ENCODE measurements at places on chromosomes 1 and 21. TPM values are rescaled to one million over a fixed set of nuclear protein-coding genes. Genes with fewer than 3 reads are reported as not detected.

GRCh38 chr1:154483941-154484803, 17.8 kb upstream of the TDRD10 start:
- no peaks in the 10 kb centered on the region for H3K27me3 ChIP-seq
- no peak overlapping the region for H3K4me3 ChIP-seq
- no peak overlapping the region for H3K27ac ChIP-seq

DNA sequence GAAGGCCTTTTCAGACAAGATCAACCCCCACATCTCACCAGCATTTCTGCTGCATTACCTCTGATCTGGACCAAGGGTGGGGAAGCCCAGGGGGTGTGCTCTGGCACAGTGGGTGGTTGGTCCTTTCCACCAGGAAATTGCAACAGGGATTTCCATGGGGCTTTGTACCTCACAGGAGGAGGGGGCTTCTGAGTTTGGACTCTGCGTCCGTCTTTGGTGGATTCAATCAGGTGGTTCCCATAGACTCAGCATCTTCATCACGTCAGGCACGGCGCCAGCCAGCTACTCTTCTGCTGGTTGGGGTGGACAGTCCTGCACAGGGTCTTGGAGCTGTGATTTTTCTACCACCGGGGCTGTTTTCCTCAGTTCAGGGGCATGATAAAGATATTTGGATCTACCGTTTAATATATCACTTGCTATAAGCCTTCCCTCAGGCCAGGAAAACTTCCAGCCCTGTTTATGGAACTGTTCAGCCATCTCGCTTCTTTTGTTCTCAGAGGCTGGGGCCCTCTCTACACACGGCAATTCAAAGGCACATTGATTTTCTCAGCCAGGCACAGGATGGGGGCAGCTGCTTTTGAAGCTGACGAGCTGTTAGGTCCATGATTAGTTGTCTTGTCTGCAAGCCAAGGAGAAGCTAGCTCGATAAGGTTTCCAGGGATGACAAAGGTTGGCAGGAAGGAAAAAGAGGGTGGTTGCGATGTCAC, 467.3 kb downstream of the CAMTA1 start:
- H3K36me3 ChIP-seq: no peaks in the 10 kb centered on the region
- no peaks in the 10 kb centered on the region for H3K27me3 ChIP-seq
- H3K27ac ChIP-seq: no peak overlapping the region

DNA sequence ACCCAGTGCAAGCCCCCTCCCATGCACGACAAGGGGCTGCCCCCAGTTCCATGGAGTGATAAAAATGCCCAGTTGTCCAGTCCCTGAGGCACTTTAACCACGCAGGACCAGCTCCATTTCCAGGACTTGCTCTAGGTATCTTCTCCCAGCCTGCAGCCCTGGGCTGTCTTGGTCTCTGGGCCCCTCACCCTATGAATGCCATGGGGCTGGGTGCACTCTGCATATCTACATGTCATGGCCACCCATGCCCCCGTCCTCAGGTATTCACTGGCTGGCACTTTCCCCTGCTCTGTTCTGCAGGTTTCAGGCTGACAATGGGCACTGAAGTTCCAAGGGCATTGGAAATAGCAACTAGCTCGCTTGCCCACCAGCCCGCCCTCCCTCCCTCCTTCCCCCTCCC, 19.6 kb upstream of the C1orf174 start:
- no peaks in the 10 kb centered on the region for H3K36me3 ChIP-seq
- H3K4me1 ChIP-seq: no peaks in the 10 kb centered on the region
- no peak for DNase-seq

DNA sequence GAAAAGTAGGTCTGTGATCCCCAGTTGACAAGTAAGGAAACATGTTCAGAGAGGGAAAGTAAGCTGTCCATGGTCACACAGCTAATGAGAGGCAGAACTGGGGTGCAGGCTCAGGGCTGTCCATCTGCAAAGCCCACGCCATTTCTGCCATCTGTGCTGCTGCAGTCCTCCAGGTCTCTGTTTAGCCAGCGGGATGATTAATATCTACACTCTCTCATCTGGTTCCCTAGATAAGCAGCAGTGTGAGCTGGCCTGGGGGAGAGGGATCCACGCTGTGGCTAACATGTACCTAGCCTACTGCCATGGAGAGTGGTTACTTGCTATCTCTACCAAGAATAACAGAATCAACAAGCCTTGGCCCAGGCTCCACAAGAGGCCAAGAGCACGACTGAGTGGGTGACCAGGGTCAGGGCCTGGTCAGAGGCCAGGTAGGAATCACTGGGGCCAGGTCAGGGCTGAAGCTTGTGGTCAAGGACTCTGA, 75.2 kb downstream of the TRABD2B start:
- no peaks in the 10 kb centered on the region for H3K27me3 ChIP-seq
- no peak for DNase-seq
- no peak overlapping the region for H3K4me3 ChIP-seq
- H3K4me1 ChIP-seq: no peaks in the 10 kb centered on the region
- H3K27ac ChIP-seq: no peak overlapping the region

GRCh38 chr21:34819357-34819999, 150.7 kb downstream of the CLIC6 start:
- H3K27me3 ChIP-seq: no peaks in the 10 kb centered on the region
- no peak overlapping the region for H3K4me3 ChIP-seq
- no peak for DNase-seq
- no peak overlapping the region for H3K27ac ChIP-seq
- no peaks in the 10 kb centered on the region for H3K36me3 ChIP-seq

GRCh38 chr1:41537251-41537650, 52.8 kb upstream of the EDN2 start:
- no peaks in the 10 kb centered on the region for H3K27me3 ChIP-seq
- DNase-seq: peak; percentile 58
- no peak overlapping the region for H3K4me3 ChIP-seq
- H3K36me3 ChIP-seq: no peaks in the 10 kb centered on the region
- peaks cover 16% of the 10 kb centered on the region for H3K4me1 ChIP-seq

DNA sequence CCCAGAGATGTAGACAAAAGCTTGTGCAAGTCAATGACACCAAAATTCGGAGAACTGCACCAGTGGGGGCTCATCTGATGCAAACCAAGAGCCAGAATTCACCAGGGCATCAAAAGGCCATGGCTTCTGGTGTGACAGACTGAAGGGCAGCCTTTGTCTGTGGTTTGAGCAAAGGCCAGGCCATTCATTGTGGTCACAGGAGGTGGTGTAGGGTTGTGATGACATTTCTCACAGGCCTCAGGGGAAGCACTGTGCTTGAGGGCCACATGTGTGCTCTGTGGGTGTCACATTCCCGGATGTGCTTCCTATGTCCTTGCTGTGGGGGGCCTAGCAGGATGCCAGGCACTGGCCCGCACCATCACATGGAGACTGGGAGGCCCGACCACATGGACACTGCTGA, 22.5 kb upstream of the KCNE1 start:
- H3K27me3 ChIP-seq: no peaks in the 10 kb centered on the region
- H3K36me3 ChIP-seq: no peaks in the 10 kb centered on the region
- no peaks in the 10 kb centered on the region for H3K4me1 ChIP-seq
- H3K27ac ChIP-seq: no peak overlapping the region
- H3K4me3 ChIP-seq: no peak overlapping the region

GRCh38 chr1:8167936-8168335, 141.8 kb upstream of the ERRFI1 start:
- H3K36me3 ChIP-seq: no peaks in the 10 kb centered on the region
- no peaks in the 10 kb centered on the region for H3K27me3 ChIP-seq
- no peak for DNase-seq
- peaks cover 10% of the 10 kb centered on the region for H3K4me1 ChIP-seq
- H3K27ac ChIP-seq: no peak overlapping the region

DNA sequence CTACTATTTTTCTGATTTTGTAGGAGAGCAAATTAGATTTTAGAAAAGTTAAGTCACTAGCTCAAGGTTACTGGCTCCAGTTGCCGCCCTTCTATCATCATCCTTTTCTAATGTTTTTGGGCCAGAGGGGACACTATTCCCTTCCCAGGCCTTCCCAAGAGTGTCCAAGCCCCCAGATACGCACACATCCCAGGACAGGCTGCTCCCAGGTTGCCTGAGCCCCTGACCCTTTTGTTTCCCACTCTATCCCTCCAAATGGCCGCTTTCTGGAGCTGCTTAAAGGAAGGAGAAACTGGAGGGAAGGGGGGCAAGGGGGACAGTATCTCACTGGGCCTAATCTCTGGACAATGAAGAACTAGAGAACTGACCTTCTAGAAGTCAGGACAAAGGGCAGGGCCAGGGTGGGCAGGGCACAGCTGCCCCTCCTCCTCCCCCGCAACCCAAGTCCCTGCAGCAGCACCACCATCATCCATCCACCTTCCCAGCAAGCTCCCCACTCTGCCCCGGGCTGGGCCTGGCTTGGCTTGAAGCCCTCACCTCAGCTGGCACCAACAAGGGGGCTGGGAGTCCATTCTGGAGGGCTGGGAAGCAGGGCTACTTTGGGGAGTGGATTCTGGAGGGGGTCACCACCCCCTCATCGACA, 1.1 kb upstream of the MAP7D1 start:
- H3K36me3 ChIP-seq: no peaks in the 10 kb centered on the region
- H3K4me1 ChIP-seq: peaks cover 19% of the 10 kb centered on the region
- peak overlapping the region; percentile 93 for H3K4me3 ChIP-seq
- no peaks in the 10 kb centered on the region for H3K27me3 ChIP-seq

DNA sequence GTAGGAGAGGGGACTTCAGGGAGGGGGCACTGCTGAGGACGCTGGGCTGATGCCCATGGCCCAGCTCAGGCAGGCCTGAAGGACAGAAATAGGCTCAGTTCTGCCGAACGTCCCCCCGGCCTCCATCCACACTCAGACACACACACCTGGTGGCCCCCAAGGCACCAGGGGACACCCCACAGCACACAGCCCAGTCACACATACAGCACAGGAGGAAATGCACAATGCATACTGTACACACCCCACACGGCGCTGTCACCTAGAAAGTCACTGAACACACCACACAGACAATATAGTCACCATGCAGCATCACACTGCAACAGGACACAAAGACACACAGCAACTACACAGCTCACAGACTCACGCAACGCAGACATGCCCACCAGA, 562 bp downstream of the SYTL1 start:
- no peaks in the 10 kb centered on the region for H3K36me3 ChIP-seq
- H3K27ac ChIP-seq: no peak overlapping the region
- H3K4me1 ChIP-seq: no peaks in the 10 kb centered on the region
- H3K27me3 ChIP-seq: no peaks in the 10 kb centered on the region

- peak; percentile 27 for DNase-seq
- H3K4me3 ChIP-seq: no peak overlapping the region
- no peaks in the 10 kb centered on the region for H3K36me3 ChIP-seq
- H3K4me1 ChIP-seq: no peaks in the 10 kb centered on the region
- H3K27ac ChIP-seq: no peak overlapping the region
- H3K27me3 ChIP-seq: no peaks in the 10 kb centered on the region
Measured at GRCh38 chr1:226126824-226127569, 59.5 kb downstream of the ACBD3 start.

DNA sequence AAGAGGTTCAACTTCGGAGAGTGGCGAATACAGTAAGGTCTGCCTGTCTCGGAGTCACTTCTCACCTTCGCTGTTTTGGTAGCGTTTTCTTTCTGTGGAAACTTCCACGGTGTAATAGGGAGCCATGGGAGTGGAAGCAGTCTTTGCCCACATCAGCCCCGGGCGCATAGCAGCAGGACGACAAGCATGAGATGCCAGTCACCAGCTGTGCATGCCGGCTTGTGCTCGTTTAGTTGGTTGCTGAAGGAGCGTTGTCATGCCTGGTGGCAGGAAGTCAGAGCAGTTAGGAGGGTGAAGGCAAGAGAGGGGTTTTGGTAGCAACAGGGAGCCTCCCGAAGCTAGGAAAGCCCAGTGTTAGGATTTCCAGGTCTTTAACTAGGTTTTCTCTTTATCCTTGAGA, 58.8 kb downstream of the MRPS6 start:
- no peak overlapping the region for H3K27ac ChIP-seq
- no peak overlapping the region for H3K4me3 ChIP-seq
- H3K36me3 ChIP-seq: no peaks in the 10 kb centered on the region

GRCh38 chr1:47230692-47231300, 1.2 kb downstream of the TAL1 start:
- H3K27ac ChIP-seq: no peak overlapping the region
- H3K4me3 ChIP-seq: no peak overlapping the region
- H3K4me1 ChIP-seq: peaks cover 3% of the 10 kb centered on the region
- DNase-seq: no peak

- H3K4me1 ChIP-seq: peaks cover 4% of the 10 kb centered on the region
- H3K36me3 ChIP-seq: no peaks in the 10 kb centered on the region
- DNase-seq: no peak
Measured at GRCh38 chr1:9281071-9281827, 11.4 kb upstream of the SPSB1 start.

- no peaks in the 10 kb centered on the region for H3K4me1 ChIP-seq
- H3K36me3 ChIP-seq: no peaks in the 10 kb centered on the region
- DNase-seq: no peak
- H3K27ac ChIP-seq: no peak overlapping the region
- no peak overlapping the region for H3K4me3 ChIP-seq
Measured at GRCh38 chr21:20645344-20645743, 352.9 kb upstream of the NCAM2 start.

GRCh38 chr1:209869291-209870149, 41.7 kb downstream of the UTP25 start:
- DNase-seq: no peak
- H3K27ac ChIP-seq: peak overlapping the region; percentile 35
- H3K4me1 ChIP-seq: peaks cover 4% of the 10 kb centered on the region
- no peak overlapping the region for H3K4me3 ChIP-seq

DNA sequence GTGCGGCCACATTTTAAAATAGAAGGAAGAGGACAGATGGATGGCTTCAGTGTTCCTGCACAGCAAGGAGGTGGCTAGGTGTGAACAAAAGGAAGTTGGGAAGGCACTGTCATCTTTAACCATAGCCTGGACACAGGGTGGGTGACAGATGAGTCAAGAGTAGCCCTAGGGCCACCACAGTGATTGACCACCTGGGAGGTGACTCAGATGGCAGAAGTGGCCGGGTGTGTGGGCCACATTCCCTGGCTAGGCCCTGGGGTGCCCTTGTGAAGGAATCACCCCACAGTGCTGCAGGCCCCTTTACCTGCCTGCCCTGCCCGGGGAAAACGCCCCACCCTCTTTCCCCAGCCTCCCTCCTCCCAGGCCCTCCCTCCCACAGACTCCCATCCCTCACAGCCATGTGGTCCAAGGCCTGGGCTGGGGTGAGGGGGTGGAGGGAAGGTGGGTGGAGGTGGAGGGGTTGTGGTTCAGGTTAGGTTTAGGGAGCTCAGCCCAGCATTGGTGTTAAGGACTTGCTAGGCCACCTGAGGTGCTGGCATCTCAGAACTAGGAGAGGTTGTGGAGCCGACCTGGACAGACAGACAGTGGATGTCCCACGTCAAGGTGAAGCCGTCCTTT, 59.1 kb downstream of the SPSB1 start:
- H3K4me1 ChIP-seq: peaks cover 17% of the 10 kb centered on the region
- no peaks in the 10 kb centered on the region for H3K27me3 ChIP-seq
- H3K36me3 ChIP-seq: no peaks in the 10 kb centered on the region
- no peak for DNase-seq
- H3K4me3 ChIP-seq: no peak overlapping the region

GRCh38 chr1:248841702-248842395, 3.8 kb downstream of the ZNF672 start:
- H3K27me3 ChIP-seq: no peaks in the 10 kb centered on the region
- H3K27ac ChIP-seq: no peak overlapping the region
- no peak overlapping the region for H3K4me3 ChIP-seq
- H3K4me1 ChIP-seq: no peaks in the 10 kb centered on the region

The CNIH3 gene
- total RNA-seq: 8.8 TPM

The C1orf226 gene
- 2.1 TPM for total RNA-seq

The LDLRAD2 gene
- 0.15 TPM for total RNA-seq

The L1TD1 gene
- not detected for total RNA-seq

The WLS gene
- total RNA-seq: 139 TPM

The CHI3L1 gene
- 54.2 TPM for total RNA-seq

Data from ovary (tissue), 10 donors.